SK-N-MC (cell line): ENCODE measurements at places on chromosomes 4 and X.

- no peak for DNase-seq
Observed at GRCh38 chrX:151873096-151873495, 39.6 kb upstream of the MAGEA4 start.

GRCh38 chr4:169859366-169860216 lies 101.8 kb upstream of the HPF1 start:
- no peak for DNase-seq

- DNase-seq = no peak
Observed at GRCh38 chr4:27357283-27357682, 496.6 kb downstream of the STIM2 start.

DNA sequence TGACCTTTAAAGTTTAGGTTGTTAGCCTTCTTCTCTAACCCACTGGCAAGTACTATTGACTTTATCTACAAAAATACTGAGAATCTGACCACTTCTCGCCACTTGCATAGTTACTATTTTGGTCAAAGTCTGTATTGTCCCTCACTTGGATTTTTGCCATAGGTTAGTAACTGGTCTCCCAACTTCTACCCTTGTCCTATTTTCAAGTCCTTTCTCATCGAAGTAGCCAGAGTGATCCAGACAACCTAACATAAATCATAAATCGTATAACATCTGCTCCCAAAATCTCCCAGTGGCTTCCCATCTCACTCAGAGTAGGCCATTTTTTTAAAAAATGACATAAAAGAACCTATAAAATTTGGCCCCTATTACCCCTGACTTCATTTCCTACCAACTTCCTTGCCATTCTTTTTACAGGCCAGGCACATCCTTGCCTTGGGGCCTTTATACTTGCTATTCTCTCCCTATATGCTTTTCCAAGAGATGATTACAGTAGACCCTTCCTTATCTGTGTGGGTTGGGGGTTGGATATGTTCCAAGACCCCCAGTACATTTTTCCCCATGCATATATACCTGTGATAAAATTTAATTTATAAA lies 29.0 kb downstream of the WDFY3 start:
- no peak for DNase-seq

- no peak for DNase-seq
Observed at GRCh38 chr4:17511051-17511450, 839 bp downstream of the QDPR start.
